ENCODE measurements at places on chromosomes 11 and 22.

DNA sequence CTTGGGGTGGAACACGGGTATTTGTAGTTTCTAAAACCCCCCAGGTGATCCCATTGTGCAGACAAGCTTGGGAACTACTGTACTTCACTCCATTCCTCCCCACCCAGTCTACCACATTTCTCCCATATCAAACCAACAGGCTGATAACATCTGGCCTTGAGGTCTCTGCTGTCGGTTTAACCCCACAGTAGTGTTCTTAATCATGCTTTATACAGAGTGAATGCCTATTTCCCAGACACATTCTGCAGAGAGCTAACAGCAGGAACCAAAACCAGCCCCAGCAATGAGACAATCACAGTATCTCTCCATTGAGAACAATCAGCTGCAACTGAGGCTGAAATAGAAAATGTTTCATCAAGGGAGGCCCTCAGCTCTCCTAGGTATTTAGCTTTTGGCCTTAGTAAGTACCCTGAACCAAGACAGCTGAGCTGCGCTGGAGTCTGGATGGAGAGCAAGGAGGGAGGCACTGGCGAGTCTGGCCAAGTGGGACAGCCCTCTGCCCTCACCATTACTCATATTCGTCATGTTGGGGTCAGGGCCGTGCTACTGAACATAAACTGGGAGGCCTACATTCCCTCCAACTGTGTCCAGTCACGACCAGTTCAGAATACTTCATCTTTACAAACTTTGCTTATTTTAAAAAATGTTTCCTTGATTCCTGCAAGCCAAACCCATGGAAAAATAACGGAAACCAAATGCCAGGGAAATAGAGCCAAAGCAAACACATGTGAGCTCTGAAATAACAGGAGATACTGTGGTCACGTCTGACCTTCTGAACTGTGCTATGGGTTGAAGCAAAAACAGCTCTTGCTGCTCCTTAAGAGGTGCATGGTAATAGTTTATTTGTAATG is 81.0 kb downstream of the CCDC34 start:
- DNase-seq, result no peak
- H3K4me3 ChIP-seq, result no peak overlapping the region
- H3K27me3 ChIP-seq, result no peaks in the 10 kb centered on the region

GRCh38 chr22:29146091-29146560 is 59.6 kb upstream of the EMID1 start:
- no peak overlapping the region for H3K4me3 ChIP-seq
- no peak for DNase-seq
- H3K27me3 ChIP-seq, result no peaks in the 10 kb centered on the region
- peaks cover 7% of the 10 kb centered on the region for H3K36me3 ChIP-seq
- peaks cover 31% of the 10 kb centered on the region for H3K4me1 ChIP-seq

GRCh38 chr11:70573701-70574151 is 175.4 kb downstream of the CTTN start:
- H3K27ac ChIP-seq, result no peak overlapping the region
- no peak overlapping the region for H3K4me3 ChIP-seq
- no peak for DNase-seq
- H3K36me3 ChIP-seq, result no peaks in the 10 kb centered on the region
- no peaks in the 10 kb centered on the region for H3K27me3 ChIP-seq
- peaks cover 6% of the 10 kb centered on the region for H3K4me1 ChIP-seq

DNA sequence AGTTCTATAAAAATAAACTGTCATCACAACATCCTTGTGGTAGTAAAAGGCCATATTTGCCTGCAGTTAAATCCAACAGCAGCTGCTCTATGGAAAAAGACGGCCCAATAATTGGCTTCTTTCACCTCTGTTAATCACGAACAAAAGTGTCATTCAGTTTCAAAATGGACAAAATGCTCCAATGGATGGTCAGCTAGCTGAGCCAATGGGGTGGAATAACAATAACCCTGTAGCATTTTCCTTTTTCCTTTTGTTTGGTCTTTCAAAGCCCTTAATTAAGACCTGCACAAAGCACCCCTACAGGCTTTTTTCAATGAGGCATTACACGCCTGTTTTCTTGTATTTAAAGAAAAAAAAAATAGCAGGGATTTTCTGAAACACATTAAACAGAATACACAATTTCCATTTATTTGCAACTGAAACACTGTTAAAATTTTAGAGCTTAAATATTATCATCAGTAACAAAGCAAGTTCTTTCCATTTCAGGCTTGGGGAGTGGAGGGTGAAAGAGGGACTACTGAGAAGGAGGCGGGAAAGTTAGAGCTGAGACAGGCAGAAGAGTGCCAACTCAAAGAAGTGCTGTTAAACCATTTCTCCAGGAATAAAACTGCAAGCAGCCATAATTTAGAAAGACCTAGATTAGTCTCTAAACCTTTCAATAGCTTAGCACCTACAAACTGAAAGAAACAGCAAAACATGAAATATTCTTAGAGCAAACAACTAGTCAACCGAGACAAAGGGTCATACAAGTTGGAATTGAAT is 28.7 kb downstream of the LGR4 start:
- H3K4me3 ChIP-seq, result no peak overlapping the region
- no peak for DNase-seq
- no peak overlapping the region for H3K27ac ChIP-seq
- no peaks in the 10 kb centered on the region for H3K27me3 ChIP-seq
- no peaks in the 10 kb centered on the region for H3K4me1 ChIP-seq
- H3K36me3 ChIP-seq, result no peaks in the 10 kb centered on the region

GRCh38 chr11:72411623-72412419 is 22.5 kb downstream of the CLPB start:
- no peaks in the 10 kb centered on the region for H3K27me3 ChIP-seq
- H3K36me3 ChIP-seq, result no peaks in the 10 kb centered on the region
- no peak overlapping the region for H3K4me3 ChIP-seq

DNA sequence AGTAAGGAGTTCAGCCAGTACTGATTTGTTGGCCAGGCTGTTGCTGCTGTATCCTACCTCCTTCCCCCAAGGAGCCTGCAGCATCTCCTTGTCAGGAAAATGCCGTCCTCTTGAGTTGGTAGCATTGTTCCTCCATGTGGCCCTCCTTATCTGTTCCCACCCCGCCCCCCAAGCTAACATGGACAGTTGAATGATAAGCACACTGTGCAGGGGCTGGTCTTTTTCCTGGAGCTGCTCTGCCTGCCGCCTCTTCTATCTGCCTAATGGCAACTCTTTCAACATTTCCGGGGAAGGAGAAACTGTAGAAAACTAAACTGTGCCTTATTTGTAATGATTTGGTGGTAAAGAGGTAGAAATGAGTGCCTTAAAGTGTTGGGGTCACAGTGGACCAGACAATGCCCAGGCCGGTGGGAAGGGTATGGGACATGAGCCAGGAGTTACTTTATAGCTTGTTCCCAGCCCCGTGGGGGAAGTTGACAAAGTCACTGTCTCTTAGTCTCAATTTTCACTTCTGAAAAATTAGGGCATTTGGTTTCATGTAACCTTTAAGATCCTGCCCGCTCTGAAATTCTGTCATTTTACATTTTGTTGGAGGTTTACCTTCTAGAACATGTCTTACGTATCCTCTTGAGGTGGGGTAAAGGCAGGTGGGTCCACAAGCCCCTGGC is 4.5 kb downstream of the FAM118A start:
- peak overlapping the region; percentile 10 for H3K27ac ChIP-seq
- no peak for DNase-seq
- peaks cover 7% of the 10 kb centered on the region for H3K36me3 ChIP-seq
- no peak overlapping the region for H3K4me3 ChIP-seq
